IPS-NIHi11 (cell line): ENCODE measurements at places on chromosomes 5 and 9.

DNA sequence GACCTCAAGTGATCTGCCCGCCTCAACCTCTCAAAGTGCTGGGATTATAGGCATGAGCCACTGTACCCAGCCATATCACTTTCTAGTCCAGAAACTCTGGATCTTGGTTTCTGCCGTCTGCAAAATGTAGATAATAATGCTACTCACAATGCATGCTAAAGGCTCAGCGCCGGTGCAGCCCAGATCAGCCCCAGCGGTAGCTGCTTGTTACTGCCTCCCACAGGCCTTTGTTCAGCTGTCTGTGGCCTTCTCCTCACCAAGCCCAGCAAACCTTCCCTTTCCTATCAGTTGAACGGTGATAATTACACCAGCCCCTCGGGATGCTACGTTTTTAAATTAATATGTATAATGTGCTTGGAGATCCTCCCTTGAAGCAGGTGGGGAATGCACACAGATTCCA lies 26.2 kb upstream of the MSX2 start:
- DNase-seq, result no peak

- no peak for DNase-seq
Measured at GRCh38 chr5:80576383-80576782, 6.3 kb upstream of the ANKRD34B start.

- no peak for DNase-seq
Measured at GRCh38 chr5:151587796-151588555, 3.2 kb downstream of the FAT2 start.

DNA sequence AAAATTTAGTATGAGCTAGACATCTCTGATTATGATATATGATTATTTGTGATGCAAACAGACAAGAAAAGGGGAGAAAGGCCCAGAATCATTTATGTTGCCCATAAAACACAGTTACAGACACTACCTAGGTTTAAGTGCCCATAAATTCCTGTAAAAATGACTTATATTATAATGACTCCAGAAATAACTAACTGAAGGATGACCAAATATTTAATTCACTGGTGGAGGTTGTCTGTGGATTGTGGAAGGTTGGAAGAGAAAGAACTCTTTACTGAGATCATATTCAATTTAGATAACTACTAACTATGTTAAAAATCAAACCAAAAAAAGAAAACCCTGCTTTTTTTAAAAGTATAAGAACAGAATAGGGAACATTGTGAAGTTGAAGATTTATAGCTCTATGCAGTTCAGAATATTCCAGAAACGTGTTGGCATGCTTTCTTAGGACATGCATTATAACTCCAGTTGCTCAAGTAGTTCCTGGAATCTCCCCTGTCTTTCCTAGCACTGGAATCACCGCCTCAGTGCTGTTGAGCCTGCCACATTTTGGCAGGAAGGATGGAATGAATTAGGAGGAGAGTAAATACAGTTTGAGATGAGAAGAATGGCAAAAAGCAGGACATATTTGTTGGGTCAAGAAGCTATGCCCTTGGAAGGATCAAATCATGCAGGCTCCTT lies 72.0 kb upstream of the PAPPA start:
- no peak for DNase-seq

- DNase-seq, result no peak
Measured at GRCh38 chr5:173981185-173981761, 7.7 kb upstream of the C5orf47 start.

- DNase-seq, result no peak
Measured at GRCh38 chr9:95584176-95584575, 67.4 kb upstream of the PTCH1 start.

- DNase-seq, result no peak
Measured at GRCh38 chr5:136031711-136032110, 2.9 kb downstream of the TGFBI start.

DNA sequence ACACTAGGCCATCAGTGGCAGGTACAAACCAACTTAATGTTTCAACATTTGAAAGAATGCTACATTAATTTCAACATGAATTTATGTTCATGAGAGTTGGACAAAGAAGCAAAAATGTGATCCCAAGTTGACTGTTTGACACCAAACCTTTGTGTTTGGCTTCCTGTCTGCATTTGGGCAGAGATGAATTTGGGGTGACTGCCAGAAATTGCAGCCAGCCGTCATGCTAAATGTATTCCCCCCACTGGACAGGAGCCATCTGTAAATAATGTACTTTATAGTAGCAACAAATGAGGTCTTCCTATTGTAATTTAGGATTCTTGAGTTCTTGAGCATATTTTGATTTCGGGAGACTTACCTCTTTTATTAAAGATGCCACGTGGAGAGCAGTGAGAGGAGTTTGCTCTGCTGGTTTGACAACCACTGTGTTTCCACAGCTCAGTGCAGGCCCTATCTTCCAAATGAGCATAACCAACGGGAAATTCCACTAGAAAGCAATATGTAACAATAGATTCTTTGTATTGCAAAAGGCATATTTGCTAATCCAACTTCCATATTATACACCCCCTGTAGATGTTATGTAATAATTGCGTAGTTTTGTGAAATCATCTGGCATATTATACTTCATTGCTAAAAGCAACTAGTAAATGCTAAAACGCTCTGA lies 27.6 kb downstream of the ALDH1A1 start:
- no peak for DNase-seq
